ENCODE measurements at places on chromosomes 1 and 21.

DNA sequence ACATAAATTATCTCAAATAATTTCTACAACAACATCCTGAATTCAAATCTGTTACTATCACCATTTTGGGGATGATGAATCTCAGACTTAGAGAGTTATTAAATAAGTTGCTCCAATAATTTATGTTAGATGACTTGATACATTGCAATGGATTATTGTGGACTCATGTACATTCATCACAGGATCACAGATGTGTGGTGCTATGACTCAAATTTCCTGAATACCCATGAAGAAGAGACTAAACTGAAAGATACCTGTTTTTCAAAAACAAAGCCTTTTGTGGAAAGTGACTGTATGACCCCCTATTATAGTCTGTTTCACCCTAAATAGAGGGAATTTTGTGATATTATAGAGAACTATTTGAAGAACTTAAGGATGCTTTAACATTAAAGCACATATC lies 315.0 kb downstream of the PLA2G4A start:
- no peak for DNase-seq

DNA sequence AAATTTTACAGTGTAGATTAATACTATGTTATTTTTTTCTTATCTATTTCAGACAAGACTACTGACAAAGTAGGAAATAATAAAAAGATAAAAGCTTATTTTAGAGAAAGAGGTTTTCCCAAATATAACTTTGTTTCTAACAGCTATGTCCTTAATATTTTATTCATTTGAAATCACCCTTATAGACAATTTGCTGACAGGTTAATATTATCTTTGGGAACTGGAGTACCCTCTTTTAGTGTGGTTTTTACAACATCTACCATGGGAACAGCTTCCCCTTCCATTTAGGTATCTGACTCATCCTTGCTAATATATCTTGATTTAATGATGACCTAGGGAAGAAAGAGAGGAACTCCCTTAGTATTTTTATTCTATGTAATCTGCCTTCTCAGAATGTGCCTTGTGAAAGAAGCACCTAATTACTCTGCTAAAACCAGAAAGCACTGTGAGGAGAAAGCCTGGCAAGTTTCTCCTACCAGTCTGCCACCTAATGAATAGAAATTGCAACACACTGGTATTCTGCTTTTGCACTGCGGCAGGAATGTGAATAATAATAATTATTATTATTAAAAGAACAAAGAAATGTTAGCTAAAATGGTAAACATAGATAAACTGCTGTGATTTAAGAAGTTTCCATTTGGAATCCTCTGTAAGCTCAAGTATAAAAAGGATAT lies 192.8 kb downstream of the PDE4B start:
- DNase-seq: no peak

- DNase-seq: no peak
Measured at GRCh38 chr1:65470766-65471165, 50.3 kb downstream of the LEPR start.

DNA sequence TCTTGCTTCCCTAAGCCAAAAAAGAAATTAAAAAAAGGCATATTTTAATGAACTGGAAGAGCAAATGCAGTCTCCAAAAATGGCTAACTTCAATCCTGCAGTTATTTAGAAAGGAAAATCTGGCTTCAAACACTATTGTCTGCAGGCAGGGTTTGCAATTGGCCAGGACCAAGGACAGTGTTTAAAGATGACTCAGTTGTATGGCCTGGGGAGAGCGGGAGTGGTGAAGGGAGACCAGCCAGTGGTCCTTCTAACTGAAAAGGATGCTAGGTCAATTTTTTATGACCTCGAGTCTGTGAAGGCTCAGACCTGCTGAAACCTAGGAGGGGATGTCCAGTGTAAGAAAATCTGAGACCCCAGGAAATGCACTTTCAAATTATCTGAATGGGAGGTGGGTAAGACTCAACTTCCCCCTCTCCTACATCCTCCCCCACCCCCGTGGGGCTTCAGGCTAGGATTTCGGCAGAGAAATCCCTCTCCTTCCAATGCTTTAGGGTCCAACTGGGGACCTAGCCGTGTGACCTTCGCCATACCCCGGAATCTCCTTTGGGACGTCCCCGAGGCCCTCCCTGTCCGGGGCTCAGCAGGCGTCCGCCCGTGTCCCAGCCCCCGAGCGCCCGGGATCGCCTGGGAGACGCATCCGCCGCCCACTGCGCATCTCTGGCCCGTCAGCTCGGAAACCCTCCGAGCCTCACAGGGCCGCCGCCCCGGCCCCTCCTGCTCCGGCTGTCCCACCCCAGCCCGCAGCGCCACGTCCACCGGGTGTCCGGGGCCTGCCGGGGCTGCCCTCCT lies 602 bp upstream of the RIMKLA start:
- DNase-seq: no peak

- no peak for DNase-seq
Measured at GRCh38 chr1:12191242-12192032, 24.6 kb downstream of the TNFRSF1B start.

DNA sequence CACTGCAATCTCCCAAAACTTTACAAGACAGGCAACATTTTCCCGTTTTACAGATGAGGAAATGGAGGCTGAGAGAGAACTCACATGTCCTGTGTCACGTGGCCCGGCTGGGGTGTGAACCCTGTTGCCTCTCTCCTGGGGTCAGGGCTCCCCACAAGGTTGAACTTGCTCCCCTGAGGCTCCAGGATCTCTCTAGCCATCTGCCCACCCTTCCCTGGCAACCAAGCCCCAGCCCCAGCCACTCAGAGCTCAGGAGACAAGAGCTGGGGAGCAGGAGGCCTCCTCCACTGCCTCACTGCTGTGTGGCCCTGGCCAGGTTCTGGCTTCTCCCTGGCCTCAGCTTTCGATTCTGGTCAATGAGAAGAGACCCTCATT lies 11.8 kb downstream of the LAPTM5 start:
- DNase-seq: no peak

Measured in NAMALWA (cell line).